ENCODE measurements at places on chromosomes 13 and 19.

DNA sequence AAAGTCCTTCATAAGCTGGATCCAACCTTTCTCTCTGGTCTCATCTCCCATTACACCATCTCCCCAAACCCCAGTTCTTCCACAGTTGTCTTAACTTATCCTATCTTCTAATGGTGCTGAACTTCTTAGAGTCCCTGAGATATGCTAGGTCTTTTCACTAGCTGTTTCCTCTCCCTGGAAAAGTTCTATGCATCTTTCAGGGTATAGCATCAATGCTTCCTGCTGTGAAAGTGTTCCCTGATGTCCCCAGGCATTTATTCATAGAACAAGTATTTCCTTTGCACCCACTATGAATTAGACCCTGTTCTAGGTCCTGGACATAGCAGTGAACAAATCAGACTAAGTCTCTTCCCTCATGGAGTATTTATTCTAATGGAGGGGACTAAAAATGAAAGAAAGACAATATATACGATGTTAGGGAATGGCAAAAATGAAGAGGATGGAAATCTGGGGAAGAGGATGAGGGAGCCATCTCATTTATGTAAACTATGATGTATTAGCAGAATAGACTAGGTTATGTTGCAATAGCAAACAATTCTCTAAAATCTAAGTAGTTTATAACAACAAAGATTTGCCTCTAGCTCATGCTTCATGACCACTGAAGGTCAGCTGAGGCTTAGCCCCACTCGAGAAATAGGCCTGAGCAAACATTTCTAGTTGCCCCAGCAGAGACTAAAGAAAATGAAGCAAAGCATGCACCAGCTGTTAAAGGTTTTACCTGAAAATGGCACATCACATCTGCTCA is 120.0 kb downstream of the CYSLTR2 start:
- DNase-seq = no peak

GRCh38 chr19:40279120-40279551 is 6.0 kb downstream of the AKT2 start:
- DNase-seq = no peak

DNA sequence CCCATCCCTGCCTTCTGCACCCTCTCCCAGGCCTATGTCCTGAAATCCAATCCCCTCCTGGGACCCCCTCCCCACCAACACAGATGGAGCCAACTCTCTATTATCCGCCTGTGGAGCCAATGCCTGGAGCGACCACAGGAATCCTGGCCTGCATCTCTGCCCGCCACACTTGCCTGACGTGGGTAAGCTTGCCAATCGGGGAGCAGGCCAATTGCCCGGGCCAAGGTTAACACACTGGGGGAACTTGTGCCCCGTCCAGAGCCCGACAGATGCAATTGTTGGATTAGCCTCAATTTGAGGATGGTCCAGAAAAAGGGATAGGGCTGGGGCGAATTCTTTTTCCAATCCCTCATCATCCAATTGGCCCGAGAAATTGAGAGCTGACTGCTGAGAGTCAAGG is 5.9 kb downstream of the WIZ start:
- DNase-seq = no peak

- DNase-seq = no peak
These were observed 80.4 kb downstream of the TSHZ3 start for GRCh38 chr19:31268751-31269383.

- DNase-seq = no peak
These were observed 8.9 kb downstream of the RTBDN start for GRCh38 chr19:12825254-12826131.

GRCh38 chr13:97978651-97979050 is 25.2 kb downstream of the IPO5 start:
- DNase-seq = no peak

DNA sequence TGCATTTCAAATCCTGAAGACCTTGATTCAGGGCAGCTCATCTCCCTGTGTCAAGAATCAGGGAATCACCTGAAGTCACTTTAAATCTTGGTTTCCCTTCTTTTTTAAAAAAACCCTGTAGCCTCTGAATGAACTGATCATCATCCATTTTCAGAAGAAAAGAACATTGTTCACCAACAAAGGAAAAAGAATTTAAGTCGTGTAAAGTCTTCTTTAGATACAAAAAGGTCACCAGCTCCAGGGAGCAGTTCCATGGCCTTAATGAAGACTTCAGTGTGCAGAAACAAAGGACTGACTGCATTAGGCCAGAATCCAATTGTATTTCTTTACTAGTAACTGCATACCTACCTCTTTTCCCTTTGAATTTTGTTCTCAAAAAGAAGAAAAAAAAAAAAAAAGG is 245.0 kb downstream of the ABCC4 start:
- no peak for DNase-seq

GRCh38 chr13:47841151-47841550 is 159.9 kb downstream of the SUCLA2 start:
- DNase-seq = no peak

DNA sequence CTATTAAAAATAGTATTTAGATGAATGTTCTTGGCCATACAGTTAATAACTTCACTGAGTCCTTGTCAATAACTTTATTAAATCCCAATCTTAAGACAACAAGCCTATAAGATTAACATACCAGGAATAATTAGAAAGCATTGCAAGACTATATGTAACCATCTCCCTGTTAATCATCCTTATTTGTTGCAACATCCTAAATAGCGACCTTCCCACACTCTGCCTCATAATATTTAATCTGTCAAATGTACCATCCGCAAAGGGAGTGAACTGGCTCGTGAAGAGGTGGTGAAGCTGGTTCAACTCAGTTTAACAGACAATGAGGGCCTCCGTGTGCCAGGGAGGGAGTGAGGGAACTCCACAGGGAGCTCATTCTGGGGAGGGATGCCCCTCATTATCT is 33.9 kb downstream of the KL start:
- no peak for DNase-seq

- no peak for DNase-seq
These were observed 23.8 kb upstream of the ASF1B start for GRCh38 chr19:14160017-14160703.

- DNase-seq = no peak
These were observed 929 bp upstream of the TNFSF13B start for GRCh38 chr13:108268466-108269112.
